ENCODE measurements at places on chromosomes 11 and 22. TPM values are rescaled to one million over a fixed set of nuclear protein-coding genes. Genes with fewer than 3 reads are reported as not detected.

The HYOU1 gene
- 135 TPM for total RNA-seq

The CBLIF gene
- not detected for total RNA-seq

The NXPE1 gene
- not detected for total RNA-seq

The TECTA gene
- 0.21 TPM for total RNA-seq

The CHST1 gene
- not detected for total RNA-seq

The ART1 gene
- not detected for total RNA-seq

The OPCML gene
- not detected for total RNA-seq

The LMO1 gene
- total RNA-seq: not detected

The TYR gene
- total RNA-seq: not detected

DNA sequence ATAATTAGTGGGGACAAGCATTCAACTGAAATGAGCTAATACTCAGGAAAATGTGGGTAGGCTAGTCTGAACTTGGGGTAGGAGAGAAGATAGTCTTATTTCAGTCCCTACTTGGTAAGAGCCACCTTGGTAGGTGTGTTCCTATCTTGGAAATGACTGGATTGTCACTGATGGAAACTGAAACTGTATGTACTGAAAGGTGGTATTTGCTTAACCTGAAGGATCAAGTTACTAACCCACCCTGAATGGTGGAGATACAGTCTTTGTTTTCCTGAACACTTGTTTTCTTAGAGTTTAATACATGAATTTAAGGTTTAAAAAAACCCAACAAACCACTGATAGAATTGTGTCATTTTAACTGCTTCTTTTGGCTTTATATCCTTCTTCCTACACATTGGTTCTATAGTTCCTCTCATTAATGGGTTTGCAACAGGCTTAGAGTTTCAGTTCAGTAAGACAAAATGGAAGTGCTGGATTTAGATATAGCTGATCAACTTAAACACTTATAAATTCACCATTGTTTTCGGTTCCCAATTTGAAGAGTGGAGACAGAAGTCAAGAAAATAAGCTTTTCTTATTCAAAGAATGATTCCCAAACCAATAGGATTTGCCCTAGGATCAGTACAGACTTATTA lies 4.2 kb downstream of the FAR1 start:
- no peak for DNase-seq

GRCh38 chr11:36062796-36063365 lies 119.0 kb downstream of the LDLRAD3 start:
- DNase-seq: no peak

DNA sequence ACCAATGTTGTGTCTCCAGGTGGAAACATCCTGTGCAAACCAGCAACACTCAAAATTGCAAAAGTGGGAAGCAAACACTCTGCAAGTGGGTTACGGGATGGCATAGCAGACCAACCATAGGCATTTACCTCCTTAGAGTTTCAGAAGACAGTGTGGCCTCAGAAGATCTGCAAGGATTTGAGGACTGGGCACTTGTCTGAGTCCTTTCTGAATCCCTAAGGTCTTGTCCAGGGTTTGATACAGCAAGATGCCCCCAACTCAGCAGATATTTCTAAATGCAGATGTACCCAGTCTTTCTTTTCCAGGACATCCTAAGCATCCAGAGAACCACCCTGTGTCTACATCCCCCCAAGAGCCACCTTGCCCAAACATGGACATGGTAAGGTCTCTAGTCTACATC lies 51.7 kb upstream of the SHANK2 start:
- DNase-seq: no peak

DNA sequence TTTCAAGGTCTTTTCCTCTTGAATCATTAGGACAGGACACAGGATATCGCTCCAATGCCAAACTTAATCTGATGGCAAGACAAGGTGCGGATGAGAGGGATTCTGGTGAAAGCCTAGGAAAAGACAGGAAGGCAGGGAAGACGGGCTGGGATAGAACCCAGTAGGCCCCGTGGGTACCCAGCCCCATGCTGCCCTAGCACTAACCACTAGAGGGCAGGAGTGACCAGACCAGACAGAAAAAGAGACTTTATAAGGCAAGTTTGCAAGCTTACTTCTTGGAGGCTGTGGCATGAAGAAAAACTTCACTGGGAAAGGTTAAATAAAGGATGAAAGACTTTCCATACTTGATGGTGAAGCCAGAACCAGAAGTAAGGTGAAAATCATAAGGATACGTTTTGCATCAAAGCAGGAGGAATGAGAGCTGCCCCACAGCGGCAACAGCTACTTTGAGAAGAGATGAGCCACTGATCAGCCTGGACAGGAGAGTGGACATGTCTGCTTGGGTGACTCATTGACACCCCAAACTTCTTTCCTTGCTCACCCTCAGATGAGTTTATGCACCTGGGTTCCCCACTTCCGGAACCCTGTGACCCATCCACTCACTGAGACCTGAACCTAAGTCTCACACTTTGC lies 39.8 kb downstream of the SYN3 start:
- peak; percentile 44 for DNase-seq

DNA sequence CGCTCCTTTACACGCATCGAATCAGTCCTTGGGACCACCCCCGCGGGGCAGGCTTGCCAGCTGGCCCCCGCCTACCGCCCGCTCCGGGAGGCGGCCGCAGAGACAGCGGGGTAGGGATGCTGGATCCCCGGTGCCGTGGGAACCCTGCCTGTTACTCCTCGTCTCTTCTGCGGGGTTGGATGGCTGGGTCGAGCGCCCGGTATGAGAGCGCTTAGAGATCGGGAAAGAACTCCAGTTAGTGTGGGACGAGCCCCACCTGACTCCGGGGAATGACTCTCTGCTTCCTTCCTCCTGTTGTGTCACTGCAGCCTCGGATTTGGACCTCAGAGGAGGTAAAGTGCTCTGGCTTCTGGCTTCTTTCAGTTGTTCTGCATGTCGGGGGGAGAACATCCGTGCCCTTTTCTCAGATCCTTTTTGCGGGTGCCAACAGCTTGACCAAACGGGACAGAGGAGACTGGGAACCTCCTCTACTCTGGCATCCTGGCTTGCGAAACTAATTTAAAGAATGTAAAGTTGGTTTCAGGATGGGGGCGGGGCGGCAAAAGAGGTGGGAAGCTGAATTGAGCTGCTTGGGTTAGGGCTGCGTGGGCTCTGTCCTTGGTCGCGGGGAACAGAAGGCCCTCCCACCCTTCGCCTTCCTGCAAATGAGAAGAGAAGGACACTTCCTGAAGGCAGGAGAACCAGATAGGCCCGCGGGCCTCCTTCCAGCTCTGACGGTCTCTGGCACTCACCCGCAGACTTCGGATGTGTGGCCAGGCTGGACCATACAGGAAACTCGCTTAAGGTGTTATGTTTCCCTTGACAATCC lies 938 bp downstream of the LAYN start:
- DNase-seq: no peak

- peak; percentile 59 for DNase-seq
Measured at GRCh38 chr11:121544956-121545355, 92.2 kb upstream of the SORL1-AS1 start.

GRCh38 chr11:45142241-45143055 lies 4.0 kb upstream of the PRDM11 start:
- peak; percentile 15 for DNase-seq

- DNase-seq: no peak
Measured at GRCh38 chr11:2271327-2272227, 1.2 kb upstream of the ASCL2 start.

DNA sequence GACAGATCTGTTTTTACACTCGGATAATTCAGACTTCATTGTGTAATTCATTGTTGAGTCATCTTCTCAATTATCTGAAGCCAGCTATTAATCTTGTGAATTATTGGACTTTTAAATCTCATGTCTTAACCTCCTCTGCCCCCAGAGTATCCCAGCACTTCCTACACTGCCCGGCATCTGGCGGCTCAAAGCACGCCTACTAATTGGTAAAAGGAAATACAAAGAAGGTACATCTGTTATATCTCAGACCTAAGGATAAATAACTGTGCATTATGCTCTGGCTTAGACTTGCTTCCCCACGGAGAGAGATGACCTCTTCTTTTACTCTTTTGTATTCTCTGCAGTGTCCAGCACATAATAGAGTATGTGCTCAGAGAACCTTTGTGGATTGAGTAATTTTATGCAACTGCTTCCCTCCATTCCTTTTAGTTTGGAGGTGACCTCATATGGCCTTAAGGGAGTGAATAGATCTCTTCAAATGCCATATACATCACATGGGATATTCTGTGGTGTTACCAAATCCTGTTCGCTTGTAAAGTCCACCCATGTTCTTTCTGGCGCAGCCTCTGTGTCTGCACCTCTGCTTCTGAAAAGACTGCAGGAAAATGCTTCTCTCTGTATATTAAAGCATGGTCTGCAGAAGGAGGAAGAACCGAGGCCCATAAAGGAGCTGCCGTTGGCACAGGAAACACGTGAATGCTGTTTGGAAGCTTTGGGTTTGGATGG lies 125.6 kb upstream of the SORL1-AS1 start:
- no peak for DNase-seq

- no peak for DNase-seq
Measured at GRCh38 chr11:115302946-115303703, 201.1 kb downstream of the CADM1 start.

DNA sequence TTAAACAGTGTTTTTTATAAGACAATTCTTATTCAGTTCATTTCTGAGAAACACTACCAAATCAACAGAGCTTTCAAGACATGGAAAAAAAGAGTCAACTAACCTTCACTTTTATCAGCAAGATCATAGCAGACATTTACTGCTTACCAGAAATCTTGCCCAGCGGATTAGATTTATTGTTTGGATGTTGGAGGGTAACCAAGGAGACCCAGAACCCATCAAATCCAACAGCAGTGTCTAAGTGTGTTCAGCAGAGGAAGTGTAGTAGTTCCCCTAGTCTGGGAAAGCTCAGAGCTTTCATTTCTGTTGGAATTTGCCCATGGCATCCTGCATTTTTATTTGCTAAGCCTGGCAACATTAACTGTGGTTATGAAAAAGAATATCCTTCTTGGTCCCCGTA lies 2.4 kb upstream of the PGM2L1 start:
- no peak for DNase-seq

- DNase-seq: peak; percentile 23
Measured at GRCh38 chr11:73760135-73760678, 667 bp downstream of the RAB6A start.
